ENCODE measurements at places on chromosomes 2 and 18.

- DNase-seq: no peak
Observed at GRCh38 chr2:25808006-25808383, 70.3 kb downstream of the ASXL2 start.

GRCh38 chr2:235534678-235535422 lies 41.0 kb downstream of the AGAP1 start:
- DNase-seq: no peak

- no peak for DNase-seq
Observed at GRCh38 chr2:68812251-68812650, 58.9 kb downstream of the BMP10 start.

DNA sequence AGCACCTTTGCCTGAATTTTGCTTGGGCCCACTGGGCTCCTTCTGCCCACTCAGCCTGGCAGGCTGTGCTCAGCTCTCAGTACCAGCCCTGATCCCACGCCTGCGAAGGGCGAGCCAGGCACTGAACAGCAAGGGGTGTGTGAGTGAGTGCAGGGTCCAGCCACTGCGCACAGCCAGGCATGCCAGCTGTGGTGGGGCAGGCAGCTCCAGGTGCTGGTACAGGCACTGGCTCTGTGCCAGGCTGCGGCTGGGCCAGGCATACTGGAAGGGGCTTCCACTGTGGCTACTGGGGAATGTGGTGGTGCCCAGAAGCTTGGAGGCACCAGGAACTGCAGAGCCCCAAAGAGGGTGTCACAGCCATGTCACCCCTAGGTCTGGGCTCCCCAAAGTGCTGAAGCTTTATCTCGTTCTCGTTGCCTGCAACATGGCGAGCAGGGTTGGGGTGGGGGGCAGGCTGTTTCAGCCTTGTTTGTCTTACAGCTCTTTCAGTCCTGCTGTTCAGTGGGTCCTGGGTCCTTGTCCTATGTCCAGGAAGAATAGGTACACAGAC lies 8.8 kb downstream of the DYSF start:
- no peak for DNase-seq

GRCh38 chr2:71686781-71687180 lies 233.4 kb downstream of the DYSF start:
- DNase-seq: no peak

- DNase-seq: no peak
Observed at GRCh38 chr2:3598197-3598910, 3.4 kb downstream of the COLEC11 start.

DNA sequence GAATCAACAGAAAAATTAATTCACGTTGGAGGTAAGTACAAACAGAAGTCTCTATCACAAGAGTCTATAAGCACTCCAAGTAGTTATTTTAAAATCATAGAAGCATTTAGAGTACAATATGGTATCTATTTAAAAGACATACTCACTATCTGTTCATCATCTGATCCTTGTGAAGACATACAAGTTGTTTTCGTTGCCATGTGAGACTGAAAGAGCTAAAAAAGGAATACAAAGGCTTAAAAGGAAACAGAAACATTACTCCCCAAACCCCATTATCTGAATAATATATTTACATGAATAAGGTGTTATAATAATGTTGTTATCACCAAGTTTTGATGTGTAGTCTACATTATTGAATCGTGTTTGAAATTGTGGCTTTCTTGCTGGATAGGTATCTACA lies 20.9 kb downstream of the SEPTIN10 start:
- no peak for DNase-seq

DNA sequence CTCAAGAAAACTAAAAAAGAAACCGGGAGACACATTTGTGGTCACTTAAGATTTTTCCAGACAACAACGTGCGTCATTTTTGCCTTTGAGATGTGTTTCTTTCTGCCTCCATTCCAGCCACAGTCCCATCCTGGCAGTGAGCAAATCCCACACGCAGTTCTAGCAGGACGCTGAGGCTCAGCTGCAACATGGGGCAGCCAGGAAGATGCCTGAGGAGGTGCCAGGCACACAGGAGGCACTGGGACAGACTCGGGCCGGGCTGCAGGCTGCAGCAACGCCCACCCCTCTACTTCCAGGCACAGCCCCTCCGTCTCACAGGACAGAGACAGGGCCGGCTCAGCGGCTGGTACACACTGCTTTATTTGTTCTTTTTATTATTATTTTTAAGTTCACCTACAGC lies 13.1 kb downstream of the KLF11 start:
- no peak for DNase-seq

- DNase-seq: no peak
Observed at GRCh38 chr2:190603374-190603773, 45.5 kb upstream of the NAB1 start.

- no peak for DNase-seq
Observed at GRCh38 chr2:65092791-65093190, 36.6 kb downstream of the CEP68 start.

DNA sequence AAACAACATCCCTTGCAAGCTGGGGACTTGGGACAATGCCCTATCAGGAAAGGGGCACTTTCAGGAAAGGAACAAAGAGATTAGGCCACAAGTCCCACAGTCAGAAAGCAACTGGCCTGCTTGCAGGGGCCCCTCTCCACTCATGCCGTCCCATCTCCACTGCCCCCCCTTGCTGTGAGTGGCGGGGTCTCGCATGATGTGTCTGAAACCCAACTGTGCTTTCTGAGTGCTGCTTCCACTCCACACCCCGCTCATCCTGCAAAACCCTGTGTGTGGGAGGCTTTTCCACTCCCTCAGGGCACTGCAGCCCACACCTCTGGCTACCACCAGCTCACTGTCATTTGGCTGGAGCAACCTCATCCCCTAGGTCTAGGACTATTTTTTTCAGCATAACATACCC lies 7.9 kb downstream of the HS6ST1 start:
- no peak for DNase-seq

DNA sequence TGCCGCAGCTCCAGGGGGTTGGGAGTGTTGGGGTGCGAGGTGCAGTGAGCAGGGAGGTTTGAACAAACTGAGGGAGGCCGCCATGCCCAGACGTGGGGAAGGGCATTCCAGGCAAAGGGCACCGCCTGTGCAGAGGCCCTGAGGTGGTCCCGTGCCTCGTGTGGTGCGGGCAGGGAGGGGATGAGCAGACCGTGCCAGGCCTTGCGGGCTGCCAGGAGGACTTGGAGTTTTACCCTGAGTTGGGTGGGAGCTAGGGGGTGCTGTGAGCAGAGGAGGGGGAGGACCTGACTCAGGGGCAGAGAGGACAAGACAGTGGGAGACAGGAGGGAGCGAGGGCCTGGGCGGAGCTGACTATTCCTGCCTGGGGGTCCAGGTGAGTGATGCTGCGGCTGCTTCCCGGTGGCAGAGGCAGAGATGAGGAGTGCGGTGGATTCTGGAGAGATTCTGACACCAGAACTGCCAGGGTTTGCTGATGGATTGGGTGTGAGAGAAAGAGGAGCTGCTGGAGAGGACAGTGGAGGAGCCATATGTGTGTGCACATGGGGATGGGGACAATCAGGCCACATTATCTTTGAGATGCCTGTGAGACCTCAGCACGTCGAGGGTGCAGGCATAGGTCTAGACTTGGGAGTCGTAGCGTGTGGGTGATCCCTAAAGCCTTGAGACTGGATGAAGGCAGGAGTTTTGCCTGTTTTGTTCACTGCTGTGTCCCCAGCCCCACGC lies 23.4 kb downstream of the ZAP70 start:
- DNase-seq: no peak

GRCh38 chr2:144548088-144548487 lies 28.2 kb upstream of the ZEB2 start:
- DNase-seq: no peak

DNA sequence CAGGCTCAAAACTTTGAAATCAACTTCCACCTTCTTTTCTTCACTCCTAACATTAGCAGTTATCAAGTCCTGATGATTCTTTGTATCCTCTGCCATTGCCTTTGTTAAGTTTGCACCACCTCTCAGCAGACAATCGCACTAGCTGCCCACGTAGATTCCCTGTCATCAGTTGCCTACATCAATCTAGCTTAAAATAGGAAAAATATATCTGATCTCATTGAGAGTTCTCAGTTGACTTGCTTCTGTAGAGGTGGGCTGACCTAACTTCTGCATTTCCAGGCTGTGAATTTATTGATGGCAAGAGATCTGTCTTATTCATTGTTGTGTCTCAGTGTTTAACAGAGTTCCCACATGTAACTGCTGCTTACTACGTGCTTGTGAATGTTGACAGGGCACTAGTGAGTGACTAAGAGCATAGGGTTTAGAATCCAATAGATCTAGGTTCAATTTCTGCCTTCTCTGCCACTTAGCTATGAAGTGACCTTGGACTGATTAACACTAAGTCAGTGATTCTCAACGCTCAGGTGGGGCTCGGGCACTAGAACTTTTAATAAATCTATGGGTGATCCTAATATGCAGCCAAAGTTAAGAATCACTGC lies 3.7 kb upstream of the INSIG2 start:
- DNase-seq: no peak

All from left renal pelvis (tissue), 4 donors.